ENCODE measurements at places on chromosomes 6 and 20.

GRCh38 chr6:126385536-126385935 lies 45.6 kb downstream of the CENPW start:
- no peak for DNase-seq

- peak; percentile 48 for DNase-seq
Measured at GRCh38 chr6:38016824-38017223, 197.3 kb downstream of the ZFAND3 start.

GRCh38 chr6:127423921-127424320 lies 35.3 kb downstream of the KIAA0408 start:
- DNase-seq, result peak; percentile 59

- peak; percentile 91 for DNase-seq
Measured at GRCh38 chr6:43708860-43709653, 21.5 kb upstream of the MRPS18A start.

DNA sequence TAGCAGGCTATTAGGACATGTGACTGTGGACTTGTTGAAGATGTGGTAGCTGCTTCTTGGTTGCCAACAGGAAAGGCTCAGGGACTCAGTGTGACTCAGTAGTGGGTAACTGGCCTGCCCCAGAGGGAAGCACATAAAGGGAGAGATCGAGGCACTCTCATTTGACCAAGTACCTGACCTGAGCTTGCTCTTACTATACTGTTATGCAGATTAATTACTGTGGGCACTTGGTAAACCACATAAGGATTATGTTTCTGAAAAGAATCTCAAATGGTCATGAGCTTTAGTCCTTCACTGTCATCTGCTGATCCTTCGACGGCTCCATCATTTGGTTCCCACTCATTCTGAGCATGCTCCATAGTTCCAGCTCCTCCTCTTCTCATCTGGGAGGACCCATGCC lies 48.2 kb upstream of the RPL7L1 start:
- DNase-seq, result no peak

DNA sequence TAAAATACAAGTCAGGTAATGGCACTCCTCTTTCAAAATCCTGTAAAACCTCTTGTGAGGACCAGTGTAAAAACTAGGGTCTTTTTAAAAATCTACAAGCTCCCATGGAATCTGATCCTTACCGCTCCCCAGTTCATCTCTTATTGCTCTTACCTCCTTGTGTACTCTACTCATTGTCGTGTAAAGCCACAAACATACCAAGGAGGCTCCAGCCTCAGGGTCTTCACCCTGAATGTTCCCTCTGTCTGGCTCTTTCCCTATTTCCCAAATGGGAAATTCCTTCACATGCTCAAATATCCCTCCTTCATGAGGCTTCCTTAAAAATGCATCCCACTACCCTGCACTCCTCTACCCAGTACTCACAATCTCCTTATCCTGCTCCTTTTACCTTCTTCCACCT lies 67.1 kb downstream of the TASP1 start:
- DNase-seq, result no peak

DNA sequence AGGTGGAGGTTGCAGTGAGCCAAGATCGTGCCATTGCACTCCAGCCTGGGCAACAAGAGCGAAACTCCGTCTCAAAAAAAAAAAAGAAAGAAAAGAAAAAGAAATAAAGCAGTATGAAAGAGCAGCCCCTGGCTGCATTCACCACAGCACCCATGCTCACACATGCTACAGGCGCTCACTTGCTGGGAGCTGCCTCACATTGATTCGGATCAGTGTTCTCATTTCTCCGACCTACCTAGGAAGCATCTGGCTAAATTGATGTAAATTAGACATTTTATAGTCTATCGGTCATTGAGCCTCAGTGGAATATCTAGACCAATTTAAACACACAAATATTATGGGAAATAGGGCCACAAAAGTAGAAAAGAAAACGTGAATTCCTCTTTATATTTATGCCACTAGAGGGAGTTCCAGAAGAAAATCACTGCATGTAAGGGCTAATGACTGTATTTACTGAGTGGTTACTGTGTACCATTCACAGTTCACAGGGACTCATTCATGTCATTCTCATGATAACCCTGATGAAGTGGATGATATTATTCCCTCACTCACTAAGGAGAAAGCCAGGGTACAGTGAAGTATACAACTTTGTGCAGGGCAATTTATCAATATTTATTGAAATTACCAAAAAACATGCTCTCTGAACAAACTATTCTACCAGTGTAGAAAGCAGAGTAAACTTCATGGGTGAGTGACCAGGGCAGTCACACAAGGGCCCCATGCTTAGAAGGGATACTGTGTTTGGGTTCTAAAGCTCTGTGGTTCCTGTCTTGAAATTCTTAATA lies 5.3 kb upstream of the MOG start:
- DNase-seq, result peak; percentile 47

GRCh38 chr6:108673602-108674001 lies 112.9 kb downstream of the FOXO3 start:
- no peak for DNase-seq

DNA sequence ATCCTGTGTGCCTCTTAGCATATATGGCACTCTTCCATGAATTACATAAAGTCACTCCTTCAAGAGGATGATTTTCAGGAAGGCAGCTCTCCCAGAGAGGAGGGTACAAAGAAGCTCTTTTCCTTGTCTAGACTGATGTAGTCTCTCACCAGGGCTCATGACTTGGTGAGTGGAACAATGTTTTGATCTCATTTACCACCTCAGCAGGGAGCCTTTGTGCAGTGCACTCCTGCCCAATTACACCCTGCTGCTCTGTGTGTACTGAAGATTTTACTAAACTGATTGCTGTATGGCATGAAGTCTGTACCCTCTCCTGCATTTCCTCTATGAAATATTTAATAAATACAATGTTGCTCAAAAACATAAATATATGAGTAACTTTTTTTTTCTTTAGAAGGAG lies 598.3 kb upstream of the HS3ST5 start:
- no peak for DNase-seq

DNA sequence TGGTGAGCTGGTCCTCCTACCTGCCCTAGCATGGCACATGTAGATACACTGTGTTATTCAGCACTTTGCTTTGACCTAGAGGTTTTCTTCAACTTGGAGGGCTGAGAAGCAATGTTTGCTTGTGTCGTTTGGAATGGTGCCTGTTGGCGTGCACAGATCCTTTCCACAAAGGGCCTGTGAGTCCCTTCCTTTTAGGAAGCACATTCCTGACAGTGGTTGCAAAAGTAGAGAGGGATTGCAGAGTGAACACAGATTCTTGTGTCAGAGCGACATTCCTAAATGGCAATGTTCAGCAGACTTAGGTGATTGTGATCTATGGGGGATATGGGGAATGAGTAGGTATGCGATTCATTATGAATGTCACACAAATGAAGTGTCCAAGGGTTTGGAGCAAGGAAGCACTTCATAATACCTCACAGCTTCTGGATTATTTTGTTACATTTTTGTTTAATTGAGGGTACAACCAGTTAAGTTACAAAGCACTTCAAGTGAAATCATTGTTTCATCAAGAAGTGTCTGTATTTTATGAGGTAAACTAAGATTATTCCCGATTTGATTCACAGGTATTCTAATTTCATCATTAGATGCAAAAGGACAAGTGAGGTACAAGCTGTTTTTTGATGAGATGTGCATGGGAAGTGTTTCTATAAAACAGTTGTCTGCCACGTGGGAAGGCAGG lies 713 bp upstream of the RNF144B start:
- DNase-seq, result no peak

DNA sequence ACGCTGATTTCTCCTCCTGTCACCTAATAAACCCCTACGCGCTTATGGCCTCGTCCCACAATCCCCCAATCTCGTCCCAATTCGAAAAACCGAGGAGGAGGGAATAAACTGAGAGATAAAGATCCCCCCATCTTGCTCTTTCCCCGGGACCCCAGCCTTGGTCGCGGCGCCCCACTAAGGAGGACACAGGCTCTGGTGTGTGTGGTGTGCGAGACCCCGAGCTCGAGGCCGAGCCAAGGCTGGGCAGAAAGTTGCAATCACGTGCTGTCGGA lies 1.3 kb upstream of the NR2E1 start:
- DNase-seq, result no peak

DNA sequence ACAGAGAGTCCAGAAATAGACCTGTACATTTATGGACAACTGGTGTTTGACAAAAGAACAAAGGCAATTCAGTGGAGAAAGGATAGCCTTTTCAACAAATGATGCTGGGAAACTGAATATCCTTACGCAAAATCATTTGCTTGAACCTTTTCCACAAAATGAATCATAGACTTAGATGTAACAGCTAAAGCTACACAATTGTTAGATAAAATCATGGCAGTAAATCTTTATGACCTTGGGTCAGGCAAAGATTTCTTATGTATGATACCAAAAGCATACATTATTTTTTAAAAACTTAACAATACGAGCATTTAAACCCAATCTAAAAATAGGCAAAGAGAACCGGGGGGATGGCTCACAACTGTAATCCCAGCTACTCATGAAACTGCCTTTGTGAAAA lies 73.5 kb upstream of the DST start:
- DNase-seq, result no peak

- DNase-seq, result no peak
Measured at GRCh38 chr20:41369673-41370072, 3.1 kb upstream of the EMILIN3 start.

GRCh38 chr6:144319211-144319610 lies 34.1 kb downstream of the UTRN start:
- peak; percentile 57 for DNase-seq

GRCh38 chr6:73728548-73729205 lies 32.7 kb downstream of the CD109 start:
- peak; percentile 69 for DNase-seq

DNA sequence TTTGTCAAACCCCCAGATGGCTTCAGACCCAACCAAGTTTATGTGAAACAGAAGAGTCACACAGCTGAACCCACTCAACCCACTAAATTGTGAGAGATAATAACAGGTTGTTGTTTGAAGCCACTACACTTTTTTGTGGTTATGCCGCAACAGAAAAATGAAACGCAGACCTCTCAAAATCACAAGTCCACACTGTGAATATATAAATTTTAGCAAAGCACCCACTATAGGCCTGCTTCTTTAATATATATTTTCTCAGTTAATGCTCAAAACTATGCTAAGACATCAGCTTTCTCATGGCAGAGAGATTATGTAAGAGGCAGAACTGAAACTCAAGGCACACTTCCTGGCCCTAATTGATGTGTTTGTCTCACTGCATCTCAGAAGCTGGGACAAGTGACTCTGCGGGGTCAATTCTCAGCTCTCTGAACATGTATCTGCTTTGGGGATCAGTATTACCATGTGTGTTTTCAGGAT lies 27.7 kb downstream of the MAP3K5 start:
- peak; percentile 78 for DNase-seq

DNA sequence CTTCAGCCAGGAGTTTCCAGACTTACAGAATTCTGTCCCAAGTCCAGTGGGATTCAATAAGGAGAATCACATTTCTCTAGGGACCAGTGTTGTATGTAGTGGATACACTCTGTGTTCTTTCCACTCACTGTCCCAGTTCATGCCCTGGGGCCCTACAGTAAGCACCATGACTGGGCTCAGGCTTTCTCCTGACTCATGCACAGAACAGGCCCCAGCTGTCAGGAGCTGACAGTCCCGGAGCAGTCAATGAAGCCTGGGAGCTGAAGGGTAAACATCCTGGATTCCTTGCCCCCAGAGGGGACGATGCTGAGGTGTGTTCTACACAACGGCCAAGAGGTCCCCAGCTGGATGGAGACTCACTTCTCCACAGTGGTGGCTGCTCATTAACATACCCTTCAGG lies 40.2 kb upstream of the LRFN2 start:
- DNase-seq, result no peak

GRCh38 chr6:5125152-5126006 lies 40.2 kb downstream of the PPP1R3G start:
- DNase-seq, result no peak

GRCh38 chr20:1866834-1867233 lies 28.4 kb upstream of the SIRPA start:
- no peak for DNase-seq

GRCh38 chr6:125356884-125357283 lies 55.1 kb upstream of the HDDC2 start:
- DNase-seq, result no peak

DNA sequence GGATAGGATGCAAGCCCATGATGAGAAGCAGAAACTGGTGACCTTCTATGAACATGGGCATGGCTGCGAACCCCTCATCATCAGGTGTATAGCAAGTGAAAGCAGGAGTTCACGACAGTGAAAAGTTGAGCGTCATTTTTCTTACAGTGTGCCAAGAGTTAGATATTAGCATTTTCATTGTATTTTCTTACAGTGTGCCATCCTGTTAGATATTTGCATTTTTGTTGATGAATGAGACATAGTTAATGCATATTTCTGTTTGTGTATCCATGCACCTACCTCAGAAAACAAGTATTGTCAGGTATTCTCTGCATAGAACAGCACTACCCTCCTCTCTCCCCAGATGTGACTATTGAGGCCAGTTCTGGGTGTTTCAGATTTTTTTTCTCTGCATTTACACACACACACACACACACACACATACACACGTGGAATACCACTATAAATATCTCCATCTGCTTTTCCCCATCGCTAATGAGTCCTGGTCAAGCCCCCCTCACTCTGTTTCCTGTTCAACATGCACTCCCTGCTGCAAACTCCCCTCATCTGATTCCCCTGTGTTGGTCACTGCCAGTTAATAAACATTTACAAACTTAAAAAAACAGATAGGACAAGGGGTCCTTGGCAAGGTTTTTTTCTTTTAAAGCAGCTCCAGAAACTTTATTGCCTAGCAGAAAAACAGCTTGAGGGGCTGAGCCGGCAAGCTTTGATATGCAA lies 41.7 kb downstream of the PLN start:
- no peak for DNase-seq

DNA sequence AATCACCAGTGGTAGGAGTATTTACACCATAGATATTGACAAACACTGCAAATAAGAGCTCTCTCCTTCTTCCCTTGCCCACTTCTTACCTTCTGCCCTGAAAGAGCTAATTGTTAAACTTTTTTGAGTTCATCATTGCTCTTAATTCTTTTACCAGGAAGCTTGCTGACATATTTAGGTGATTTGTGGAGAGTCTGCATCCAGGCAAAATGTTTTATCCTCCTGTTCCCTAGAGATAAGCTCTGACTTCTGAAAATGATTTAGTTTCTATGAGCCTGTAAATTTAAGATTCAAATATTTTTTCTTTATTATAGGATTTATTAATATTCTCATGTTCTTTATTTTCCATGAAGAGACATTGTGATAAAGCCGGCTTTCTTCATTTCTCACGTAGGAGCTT lies 81.5 kb downstream of the ADGRB3 start:
- no peak for DNase-seq

GRCh38 chr6:43838276-43839036 lies 68.4 kb downstream of the VEGFA start:
- DNase-seq, result peak; percentile 63

DNA sequence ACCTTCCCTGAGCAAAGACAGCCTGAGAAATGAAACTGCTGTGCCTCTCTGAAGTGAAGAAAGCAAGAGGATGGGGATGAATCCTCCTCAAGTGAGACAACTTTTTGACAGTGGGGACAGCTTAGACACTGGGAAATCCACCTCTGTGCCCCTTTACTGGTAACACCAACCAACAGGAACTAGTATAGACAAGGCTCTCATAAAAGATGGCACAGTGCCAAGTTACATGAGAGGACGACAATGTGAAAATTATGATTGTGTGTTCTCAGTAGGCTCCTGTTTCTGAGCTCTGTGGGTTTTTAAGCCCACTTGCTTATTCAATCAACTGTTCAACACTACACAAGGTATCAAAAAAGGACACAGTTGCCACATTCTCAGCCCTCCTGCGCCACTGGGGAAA lies 41.6 kb upstream of the LYRM2 start:
- no peak for DNase-seq

GRCh38 chr6:118103381-118104146 lies 196.5 kb downstream of the SLC35F1 start:
- DNase-seq, result no peak

GRCh38 chr20:56833427-56833826 lies 204.3 kb downstream of the TFAP2C start:
- DNase-seq, result no peak

Measured in inflammatory macrophage treated with lipopolysaccharide for 4 hours (primary cell).